Iris pigment epithelial cell (primary cell): ENCODE measurements at places on chromosomes 2 and 18.

- peak; percentile 79 for DNase-seq
Measured at GRCh38 chr2:215884451-215885087, 128.8 kb downstream of the MREG start.

- peak; percentile 33 for DNase-seq
Measured at GRCh38 chr2:120037995-120038541, 25.2 kb downstream of the EPB41L5 start.

DNA sequence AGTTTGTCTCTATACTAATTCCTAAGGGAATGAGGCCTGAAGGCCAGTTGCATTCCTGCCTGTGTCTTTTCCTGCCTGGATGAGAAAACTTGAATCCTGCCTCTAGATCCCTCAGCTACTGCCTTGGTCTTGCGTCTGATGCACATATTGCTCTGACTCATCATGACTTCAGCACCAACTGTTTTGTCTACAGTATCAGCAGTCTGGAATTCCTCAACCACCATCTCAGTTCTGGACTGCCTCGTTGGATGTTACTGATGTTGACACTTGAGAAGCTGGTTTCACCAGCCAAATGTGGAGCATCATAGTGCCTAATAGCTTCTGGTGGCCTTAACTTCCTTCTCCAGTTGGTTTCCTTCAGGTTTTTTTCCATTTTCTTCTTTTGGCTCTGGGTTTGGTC lies 211.0 kb downstream of the CTNNA2 start:
- DNase-seq, result peak; percentile 99

GRCh38 chr18:31049189-31049588 lies 6.6 kb upstream of the DSC3 start:
- DNase-seq, result no peak

DNA sequence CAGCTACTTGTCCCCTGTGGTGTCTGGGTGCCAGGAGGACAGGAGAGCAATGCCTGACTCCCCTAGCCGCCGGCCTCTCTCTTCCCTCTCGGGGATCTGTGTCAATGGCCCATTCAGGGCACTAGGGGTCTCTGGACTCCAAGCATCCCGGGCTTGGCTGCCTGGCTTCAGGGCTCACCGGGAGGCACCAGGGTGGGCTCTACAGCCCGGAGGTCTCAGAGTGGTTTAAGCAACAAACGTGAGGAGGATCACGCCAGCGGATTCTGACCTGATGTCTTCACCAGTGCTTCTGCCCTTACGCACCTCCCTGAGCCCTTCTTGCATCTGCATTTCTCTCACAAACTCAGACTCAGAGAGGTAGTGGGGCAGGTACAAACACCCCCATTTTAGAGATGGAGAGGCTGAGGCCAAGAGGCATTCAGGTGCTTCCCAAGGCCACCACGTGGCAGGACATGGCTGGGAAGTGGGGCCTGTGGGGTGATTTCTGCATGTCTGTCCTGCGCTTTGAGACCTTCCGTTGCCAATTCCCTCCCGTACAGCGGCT lies 243.0 kb downstream of the CELF4 start:
- peak; percentile 42 for DNase-seq

DNA sequence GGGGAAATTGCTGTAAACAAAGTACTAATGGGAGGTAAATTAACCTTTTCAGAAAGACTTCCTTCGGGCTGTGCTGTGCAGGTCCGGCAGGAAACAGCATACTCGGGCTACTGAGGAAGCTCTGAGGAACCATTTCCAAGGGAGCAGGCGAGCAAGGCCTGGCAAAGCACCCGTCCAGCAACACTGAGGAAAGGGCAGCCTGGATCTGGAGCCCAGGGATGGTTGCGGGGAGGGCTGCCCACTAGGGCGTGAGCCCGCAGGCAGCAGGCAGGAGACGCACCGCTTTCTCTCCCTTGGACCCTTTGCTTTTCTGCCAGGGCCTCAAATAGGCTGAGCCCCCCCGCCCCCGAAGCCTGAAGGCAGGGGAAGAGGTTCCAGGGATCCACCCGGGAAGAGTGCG lies 89.5 kb downstream of the SOX11 start:
- DNase-seq, result no peak

GRCh38 chr2:69177785-69178636 lies 165.0 kb downstream of the ANTXR1 start:
- peak; percentile 99 for DNase-seq

DNA sequence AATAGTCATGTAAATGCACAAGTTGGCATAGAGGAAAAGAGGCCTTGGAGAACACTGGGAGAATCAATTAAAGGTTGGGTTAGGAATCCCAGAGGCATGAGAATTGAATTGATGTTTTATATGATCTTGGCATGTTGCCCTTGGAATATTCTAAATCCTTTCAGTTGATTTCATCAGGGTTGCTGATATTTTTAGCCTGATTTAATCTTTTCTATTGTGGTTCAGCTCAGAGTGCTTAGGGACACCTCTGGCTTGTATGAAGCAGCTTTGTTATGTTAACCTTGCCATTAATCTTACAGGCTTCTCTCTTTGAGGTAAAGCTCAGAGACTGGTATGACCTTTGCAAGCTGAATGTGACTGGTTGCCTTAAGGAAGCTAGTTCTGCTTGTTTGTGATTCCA lies 64.4 kb upstream of the LYPD6B start:
- no peak for DNase-seq

DNA sequence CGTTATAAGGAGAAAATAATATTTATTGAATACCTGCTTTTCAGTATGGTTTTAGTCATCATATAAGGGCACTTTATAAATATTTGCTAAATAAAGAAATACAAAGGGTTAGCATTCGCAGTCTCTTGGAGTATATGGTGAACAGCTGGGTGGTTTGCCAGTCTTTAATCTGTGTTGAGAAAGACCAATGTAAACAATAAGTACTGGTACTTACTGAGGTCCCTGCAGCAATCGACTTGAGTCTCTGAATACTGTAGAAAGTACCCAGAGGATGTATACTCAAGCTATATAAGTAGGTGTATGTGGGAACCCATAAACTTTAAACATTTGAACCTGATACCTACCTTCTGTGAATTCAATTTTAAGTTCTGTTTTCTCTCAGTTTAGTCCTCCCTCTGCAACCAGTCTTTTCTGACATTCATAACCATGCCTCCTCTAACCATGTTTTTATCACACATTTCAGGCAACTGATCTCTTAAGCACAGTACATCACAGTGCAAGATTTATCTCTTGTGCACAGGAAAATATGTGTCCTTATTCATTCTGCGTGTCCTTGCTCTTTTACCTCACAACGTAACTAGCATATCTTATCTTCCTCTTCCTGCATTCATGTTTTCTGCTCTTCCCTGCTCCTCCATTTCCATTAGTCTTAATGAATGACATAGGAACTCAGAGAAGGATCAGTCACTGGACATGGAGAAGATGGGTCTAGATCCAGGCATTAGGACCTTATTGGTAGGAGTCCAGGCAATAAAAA lies 21.7 kb downstream of the C18orf63 start:
- no peak for DNase-seq

DNA sequence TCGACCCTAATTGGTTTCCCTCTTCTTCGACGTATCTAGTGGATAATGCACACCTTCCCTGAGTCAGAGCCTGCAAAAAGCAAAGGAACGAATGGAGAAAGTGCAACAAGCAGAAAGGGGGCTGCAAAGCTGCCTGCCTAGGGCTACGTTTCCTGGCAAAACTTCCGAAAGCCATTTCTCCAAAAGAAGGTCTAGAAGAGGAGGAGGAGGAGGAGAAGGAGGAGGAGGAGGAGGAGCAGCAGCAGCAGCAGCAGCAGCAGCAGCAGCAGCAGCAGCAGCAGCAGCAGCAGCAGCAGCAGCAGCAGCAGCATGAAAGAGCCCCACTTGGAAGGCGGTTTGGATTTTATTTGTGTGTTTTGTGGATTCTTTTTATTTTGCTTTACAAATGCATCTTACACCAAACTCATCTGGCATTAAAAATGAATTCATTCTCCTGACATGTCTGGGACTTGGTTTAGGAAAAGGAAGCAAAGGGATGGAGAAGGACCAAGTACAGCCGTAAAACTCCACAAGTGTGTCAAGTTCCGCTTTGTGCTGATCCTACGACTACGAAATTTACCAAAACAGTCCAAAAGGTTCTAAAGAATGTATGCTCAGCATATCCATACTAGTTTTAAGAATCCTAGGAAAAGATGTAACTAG lies 2.0 kb downstream of the TCF4 start:
- peak; percentile 35 for DNase-seq

DNA sequence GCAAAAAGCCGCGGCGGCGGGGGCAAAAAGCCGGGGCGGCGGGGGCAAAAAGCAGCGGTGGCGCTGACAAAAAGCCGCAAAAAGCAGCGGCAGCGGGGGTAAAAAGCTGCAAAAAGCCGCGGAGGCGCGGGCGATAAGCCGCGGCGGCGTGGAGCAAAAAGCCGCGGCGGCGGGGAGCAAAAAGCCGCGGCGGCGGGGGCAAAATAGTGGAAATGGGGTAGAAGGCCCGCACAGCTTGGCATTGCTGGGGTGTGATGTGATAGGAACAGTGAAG lies 450.1 kb downstream of the ANKRD30B start:
- no peak for DNase-seq

GRCh38 chr18:38526922-38527321 lies 961.3 kb upstream of the CELF4 start:
- DNase-seq, result no peak

- peak; percentile 69 for DNase-seq
Measured at GRCh38 chr18:59908799-59909198, 9.0 kb downstream of the PMAIP1 start.

DNA sequence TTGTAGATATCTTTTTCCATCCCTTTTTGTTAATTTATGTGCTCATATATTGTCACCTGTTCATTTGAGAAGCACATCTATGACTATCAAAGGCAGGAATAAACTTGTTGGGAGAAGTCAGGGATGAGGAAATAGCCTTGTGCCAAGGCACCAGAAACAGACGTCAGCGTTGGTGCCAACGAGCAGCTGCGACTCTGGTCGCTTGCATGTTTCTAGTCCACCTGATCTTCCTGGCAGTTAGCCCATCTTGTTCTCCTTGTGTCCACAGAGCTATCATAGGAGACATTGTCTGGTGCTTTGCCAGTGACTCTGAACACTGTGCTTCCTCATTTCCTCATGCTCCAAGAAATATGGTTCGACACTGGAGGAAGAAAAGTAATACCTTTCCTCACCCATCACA lies 374.4 kb downstream of the PTPRM start:
- no peak for DNase-seq
